Stimulated activated CD4-positive, alpha-beta T cell treated with anti-CD3 and anti-CD28 coated beads, Interleukin-15, amount 100 ng/mL, for 24 hours (primary cell): ENCODE measurements at places on chromosomes 6 and 20.

DNA sequence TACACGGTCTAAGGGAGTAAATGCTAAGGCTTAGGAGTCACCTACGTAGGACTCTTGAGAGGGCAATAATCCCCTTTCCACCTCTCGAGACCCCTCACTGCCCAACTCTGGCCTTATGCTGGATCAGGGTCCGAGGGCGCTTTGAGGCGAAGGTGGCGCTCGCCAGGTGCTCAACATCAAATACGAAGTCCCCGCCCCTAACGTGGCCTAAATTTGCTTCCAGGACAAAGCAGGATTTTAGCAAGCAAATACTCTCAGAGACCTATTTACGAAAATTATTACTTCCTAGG, 406 bp upstream of the TRIM26 start:
- DNase-seq, result no peak

DNA sequence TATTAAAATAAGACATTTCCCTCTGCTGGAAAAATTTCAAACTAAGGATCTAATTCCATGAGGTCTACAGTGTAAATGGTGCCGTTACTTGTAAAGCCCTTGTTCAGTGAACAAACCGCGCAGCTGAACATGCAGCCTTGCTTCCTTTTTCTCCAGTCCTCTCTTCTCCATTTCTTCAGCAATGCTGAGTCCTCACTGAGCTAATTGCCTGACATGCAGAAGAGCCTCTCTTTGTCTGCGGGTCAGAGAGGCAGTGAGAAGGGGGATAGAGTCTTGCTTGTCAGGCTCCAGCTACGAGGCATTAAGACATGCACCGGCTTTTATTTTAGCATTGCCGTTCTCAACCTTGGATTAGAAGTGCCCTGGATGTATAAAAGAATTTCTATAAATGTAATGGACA, 25.7 kb downstream of the ZDHHC14 start:
- no peak for DNase-seq

GRCh38 chr6:97440590-97441176, 157.7 kb upstream of the MMS22L start:
- no peak for DNase-seq

GRCh38 chr6:38131527-38131965, 312.0 kb downstream of the ZFAND3 start:
- peak; percentile 29 for DNase-seq
